ENCODE measurements at places on chromosomes 5 and 9.

DNA sequence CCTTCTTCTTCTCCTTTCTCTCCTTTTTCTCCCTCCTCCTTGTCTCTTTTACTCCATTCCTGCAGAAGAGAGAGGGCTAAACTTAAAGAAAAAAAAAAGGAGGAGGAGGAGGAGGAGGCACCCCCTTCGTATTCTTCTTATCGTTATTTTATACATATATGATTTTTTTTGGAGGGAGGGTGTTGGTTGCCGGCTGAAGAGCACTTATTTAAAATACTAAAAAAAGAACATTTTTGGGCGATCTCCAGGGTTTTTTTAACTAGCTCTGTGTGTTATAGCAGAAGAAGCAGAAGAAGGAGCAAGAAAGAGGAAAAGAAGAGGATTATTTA, 381 bp downstream of the NR2F1 start:
- no peak for DNase-seq

GRCh38 chr5:127572930-127573329, 55.5 kb downstream of the PRRC1 start:
- no peak for DNase-seq

DNA sequence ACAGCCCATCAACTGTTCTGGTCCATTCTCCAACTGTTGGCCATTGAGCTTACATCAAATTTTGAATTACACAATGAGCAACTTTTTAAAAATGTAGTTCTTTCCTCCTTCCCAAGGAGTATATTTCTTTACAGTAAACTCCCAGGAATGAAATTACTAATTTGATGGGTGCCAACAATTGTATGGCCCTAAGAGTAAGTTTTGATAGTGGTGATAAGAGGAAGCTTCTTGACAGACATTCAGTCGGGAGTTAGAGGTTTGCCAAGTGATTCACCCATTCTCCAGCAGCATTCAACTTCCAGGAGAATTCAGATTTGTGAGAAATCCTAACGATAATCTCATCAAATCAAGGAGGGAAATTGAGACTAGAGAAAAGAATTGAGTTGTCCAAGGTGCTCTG, 579.9 kb downstream of the ACTL7B start:
- DNase-seq, result no peak

DNA sequence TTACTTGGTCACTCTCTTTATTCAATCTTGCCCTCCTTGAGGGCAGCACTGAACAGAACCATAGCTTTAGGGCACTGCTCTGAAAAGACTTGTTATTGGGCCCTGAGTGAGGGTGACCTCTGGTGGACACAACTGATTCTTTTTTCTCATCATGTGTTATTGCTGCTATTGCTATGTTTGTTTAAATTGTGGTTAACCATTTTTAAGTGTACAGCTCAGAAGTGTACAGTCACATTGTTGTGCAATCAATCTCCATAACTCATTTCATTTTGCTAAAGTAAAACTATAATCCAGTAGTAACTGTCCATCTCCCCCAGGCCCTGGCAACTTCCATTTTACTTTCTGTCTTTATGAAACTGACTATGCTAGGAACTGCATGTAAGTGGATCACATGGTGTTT, 351.1 kb upstream of the RIOK2 start:
- no peak for DNase-seq

- DNase-seq, result no peak
Measured at GRCh38 chr5:43274435-43275114, 38.6 kb downstream of the HMGCS1 start.

DNA sequence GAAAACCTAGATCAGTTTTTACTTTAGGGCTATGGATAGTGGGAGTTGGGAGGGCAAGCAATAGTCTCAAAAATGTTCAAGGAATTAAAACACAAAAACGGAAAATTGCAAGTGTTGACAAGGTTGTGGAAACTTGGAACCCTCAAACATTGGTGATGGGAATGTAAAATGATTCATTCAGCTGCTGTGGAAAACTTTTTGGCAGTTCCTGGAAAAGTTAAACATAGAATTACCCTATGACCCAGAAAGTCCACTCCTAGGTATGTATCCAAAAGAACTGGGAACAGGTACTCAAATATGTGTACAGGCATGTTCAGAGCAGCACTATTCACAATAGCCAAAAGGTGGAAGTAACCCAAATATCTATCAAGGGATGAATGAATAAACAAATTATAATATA, 1.2 kb upstream of the MSANTD3 start:
- DNase-seq, result no peak

DNA sequence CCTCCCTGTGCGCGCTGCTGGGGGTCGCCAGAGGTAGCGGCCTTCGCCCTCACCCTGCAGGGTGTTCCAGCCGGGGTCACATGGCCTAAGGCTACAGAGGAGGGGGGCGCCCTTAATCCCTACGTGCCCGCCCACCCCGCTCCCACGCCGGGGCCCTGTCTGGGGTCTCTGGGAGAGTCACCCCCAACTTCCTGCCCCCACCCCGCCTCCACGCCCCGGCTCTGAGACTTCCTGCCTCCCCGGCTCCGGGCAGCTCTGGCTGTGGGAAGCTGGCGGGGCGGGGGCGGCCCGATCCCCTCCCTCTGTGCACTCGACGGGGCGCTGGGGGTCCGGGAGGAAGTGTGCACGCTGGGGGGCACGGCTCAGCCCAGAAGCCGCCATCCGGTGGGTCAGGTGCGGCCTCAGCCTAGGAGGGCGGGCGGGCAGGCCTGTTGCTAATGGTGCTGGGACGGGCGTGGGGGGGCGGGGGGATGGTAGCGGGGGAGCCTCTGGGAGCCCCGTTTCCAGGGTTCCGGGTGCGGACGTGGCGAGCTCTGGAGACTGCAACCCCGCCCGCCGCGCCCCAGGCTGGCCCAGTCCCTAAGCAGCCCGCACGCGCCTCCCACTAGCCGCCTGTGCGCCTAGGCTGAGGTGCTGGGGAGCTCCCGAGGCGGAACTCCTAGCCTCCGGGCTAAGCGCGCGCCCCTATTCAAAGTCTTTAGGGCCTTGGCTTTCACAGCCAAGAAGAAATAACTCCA, 61.6 kb downstream of the CXXC5 start:
- DNase-seq, result no peak

GRCh38 chr9:125262294-125262991, 817 bp downstream of the GAPVD1 start:
- DNase-seq, result no peak

DNA sequence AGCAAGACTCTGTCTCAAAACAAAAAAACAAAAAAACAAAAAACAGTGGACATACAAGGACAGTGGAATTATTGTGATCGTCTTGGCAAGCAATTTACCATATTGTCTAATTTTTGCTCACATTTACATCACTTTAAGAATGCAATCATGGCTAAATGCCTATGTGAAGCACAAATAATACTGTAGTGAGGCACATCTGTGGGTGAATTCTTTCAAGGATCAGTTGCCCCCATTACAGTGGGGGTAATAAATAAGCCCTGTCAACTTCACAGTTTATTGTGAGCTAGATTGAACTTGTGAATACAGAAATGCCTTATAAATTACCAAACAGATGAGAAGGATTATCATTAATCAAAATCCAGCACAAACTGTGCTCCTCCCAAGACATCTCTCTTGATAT, 150.2 kb upstream of the PAPPA start:
- no peak for DNase-seq

- DNase-seq, result no peak
Measured at GRCh38 chr5:120413686-120414085, 50.4 kb upstream of the PRR16 start.

GRCh38 chr9:20462410-20462809, 159.9 kb downstream of the MLLT3 start:
- no peak for DNase-seq

Measured in activated CD4-positive, alpha-beta T cell treated with anti-CD3 and anti-CD28 coated beads for 24 hours (primary cell).